ENCODE measurements at places on chromosomes 2 and 18.

GRCh38 chr2:29033172-29033571, 41.2 kb downstream of the PCARE start:
- DNase-seq = no peak

GRCh38 chr2:110677080-110677479, 783 bp downstream of the BUB1 start:
- no peak for DNase-seq

DNA sequence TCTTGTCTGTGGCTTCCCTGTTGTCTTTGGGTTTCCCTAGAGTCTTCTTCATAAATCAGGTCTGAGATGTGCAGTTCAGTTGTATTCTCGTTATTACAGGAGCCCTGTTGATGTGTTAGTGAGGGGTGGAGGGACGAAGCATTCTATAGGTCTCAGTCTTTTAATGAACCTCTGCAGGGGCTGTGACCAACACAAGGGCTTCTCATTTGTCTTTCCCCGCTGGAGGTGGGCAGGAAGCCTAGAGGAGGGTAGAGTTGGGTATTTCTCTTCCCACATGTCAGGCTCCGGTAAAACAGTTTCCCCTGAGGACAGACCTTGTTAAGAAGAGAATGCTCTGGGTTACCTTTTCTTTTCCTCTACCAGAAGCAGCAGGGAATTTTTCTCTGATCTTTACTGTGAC, 31.2 kb downstream of the PROC start:
- DNase-seq = no peak

DNA sequence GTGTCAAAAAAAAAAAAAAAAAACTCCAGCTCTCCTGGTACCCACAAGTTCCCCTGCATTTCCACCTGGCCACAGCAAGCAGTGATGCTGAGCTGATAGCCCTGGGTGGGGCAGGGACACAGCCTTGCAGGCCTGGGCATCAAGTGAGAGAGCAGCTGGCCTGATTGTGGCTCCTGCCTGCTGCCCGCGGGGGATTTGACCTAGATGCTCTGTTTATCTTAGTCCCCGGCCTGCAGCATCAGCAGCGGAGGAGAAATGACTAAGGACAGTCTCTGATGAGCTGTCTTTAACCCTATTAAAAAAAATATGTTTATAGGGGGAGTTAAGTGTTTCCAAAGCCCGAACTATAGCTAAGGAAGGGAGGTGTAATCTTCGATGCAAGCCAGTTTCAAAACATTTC, 102.6 kb downstream of the MTCL1 start:
- no peak for DNase-seq

DNA sequence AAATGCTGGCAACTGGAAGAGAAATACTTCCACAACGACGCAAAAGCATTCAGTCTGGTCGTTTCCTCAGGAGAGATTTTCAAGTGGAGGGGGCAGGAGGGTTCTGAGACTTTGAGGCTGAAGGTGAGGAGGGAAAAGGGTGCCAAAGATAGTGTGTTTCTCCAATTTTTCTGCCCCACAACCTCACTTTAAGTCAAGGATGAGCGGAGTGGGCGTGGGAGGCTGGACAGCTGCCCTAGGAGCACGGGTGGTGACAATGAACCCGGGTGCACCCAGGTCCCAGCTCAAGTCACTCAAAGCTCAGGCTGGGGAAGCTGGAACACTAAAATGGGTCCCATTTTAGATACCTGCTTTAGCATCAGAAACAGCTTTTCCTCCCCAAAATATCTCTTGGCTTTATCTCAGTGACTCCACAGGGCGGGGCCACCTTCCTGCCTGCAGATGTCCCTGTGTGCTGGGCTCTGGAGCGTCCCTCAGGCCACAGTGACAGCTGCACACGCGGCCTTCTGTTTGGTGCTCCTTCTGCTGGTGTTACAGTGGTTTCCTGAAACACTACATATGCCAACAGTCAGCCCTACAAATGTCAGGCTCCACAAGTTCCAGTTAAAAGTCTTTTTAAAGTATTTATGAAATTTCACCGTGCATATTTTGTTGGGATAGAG, 1.4 kb upstream of the MBP start:
- peak; percentile 67 for DNase-seq

- no peak for DNase-seq
Observed at GRCh38 chr2:219560037-219560892, 11.1 kb downstream of the OBSL1 start.

DNA sequence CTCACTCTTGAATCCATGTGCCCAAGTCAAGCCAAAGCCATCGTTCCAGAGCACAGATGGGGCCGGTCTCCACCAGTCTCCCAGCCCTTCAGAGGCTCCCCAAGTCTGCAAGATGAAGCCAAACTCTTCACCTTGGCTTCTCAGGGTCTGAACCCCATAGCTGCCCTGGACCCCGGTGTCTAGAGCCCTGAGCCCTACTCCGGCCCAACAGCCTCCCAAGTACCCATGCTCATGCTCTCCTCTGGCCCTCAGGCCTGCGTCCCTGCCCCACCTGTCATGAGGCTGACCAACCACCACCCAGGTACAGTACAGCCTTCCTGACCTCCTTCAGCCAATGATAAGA, 46.0 kb downstream of the ZNF516 start:
- DNase-seq = peak; percentile 9

GRCh38 chr18:57433934-57434535, 1.1 kb upstream of the ONECUT2 start:
- DNase-seq = no peak

- DNase-seq = no peak
Observed at GRCh38 chr2:34099377-34099776, 500.3 kb upstream of the FAM98A start.

- no peak for DNase-seq
Observed at GRCh38 chr2:226799976-226800940, 638 bp upstream of the IRS1 start.
